Activated CD4-positive, alpha-beta T cell treated with anti-CD3 and anti-CD28 coated beads, Interleukin-2, amount 50 U/mL, for 48 hours (primary cell): ENCODE measurements at places on chromosomes 2 and 18.

GRCh38 chr2:177316756-177317155, 52.2 kb upstream of the NFE2L2 start:
- DNase-seq, result no peak

DNA sequence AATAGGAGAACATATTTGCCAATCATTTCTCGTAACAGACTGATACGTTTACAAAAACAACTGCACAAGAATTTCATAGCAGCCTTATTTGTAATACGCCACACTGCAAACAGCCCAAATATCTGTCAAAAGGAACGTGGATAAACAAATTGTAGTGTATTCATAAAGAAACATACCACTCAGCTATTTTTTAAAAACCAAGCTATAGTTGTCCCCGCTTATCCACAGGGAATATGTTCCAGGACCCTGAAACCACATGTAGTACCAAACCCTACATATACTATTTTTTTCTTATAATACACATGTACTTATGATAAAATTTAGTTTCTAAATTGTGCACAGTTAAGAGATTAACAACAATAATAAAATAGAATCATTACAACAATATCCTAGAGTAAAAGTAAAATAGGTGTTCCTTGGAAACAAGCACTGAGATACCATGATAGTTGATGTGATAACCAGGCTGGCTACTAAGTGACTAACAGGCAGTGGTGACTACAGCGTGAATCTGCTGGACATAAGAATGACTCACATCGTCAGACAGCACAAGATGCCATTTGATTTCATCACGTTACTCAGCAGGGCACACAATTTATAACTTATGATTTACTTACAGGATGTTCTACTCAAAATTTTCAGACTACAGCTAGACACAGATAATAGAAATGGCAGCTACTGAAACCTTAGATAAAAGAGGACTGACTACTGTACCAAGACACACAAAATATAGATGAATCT, 367.4 kb downstream of the NCKAP5 start:
- no peak for DNase-seq

- DNase-seq, result no peak
Observed at GRCh38 chr2:121015971-121016485, 269.0 kb downstream of the TFCP2L1 start.

GRCh38 chr18:12287131-12287681, 20.8 kb upstream of the TUBB6 start:
- DNase-seq, result no peak

GRCh38 chr2:24771764-24772586, 21.2 kb downstream of the PTRHD1 start:
- DNase-seq, result no peak

- DNase-seq, result peak; percentile 80
Observed at GRCh38 chr2:234290671-234291070, 206.2 kb downstream of the ARL4C start.
